Ammon's horn (tissue), 1 donor: ENCODE measurements at places on chromosomes 5 and 9.

DNA sequence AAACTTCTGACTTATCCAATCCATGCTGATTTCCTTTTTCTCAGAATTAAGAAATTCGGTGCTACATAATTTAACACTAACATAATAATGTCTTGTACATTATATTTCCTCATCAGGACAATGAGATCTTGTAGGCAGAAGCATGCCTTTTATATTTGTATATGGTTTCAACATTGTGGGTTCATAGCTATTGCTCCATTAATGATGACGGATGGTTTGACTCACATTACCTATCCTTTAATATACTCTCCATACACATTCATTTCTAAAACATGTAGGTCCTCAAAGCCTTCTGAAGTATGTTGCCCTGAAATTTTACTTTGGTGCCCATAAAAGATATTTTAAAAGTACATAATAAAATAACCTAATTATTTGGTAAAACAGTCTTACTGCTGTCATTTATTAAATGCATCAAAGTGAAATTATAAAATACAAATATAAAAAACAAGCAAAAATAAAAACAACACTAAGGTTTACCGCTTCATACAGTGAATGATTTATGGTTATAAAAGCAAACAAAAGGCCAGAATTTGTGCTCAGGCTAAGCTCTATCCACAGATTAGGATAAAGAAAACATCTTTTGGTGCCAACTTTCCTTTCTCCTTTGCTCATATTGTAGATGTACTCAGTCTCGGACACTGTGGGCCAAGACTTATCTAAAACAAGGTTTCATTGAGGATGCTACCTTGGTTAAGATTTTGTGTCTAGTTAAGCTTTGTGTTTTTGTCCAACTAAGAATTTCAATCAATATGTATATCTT lies 61.2 kb upstream of the GCNT4 start:
- no peak for DNase-seq

GRCh38 chr9:251398-251797 lies 36.7 kb downstream of the DOCK8 start:
- DNase-seq = no peak

GRCh38 chr5:21826884-21827283 lies 1026.3 kb downstream of the CDH12 start:
- no peak for DNase-seq

DNA sequence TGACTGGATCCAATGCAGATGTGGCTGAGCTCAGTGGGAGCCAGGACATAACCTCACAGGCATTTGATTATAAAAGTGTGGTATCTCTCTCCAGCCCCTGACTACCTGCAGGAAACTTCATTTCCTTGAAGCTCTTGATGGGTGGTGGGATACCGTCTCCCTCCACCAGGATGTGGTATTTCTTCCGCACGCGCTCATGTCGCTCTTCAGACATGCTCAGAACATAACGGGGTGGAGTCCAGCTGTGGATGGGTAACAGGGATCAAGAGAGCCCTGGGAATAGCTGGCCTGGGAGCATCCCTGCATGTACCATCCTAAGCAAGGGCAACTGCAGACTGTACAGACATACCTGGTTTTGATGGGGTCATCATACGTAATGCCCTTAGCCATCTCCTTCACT lies 1.2 kb downstream of the DDX41 start:
- DNase-seq = no peak

- peak; percentile 42 for DNase-seq
Measured at GRCh38 chr5:55427157-55427556, 107.6 kb downstream of the PLPP1 start.

- no peak for DNase-seq
Measured at GRCh38 chr9:112180387-112180881, 5.3 kb upstream of the SUSD1 start.

GRCh38 chr9:92754091-92754745 lies 10.4 kb downstream of the BICD2 start:
- DNase-seq = no peak

GRCh38 chr9:9170439-9171134 lies 1371.0 kb upstream of the DMAC1 start:
- peak; percentile 31 for DNase-seq

- DNase-seq = no peak
Measured at GRCh38 chr5:109484597-109484996, 74.8 kb upstream of the PJA2 start.

- no peak for DNase-seq
Measured at GRCh38 chr5:76542887-76543690, 80.1 kb downstream of the F2RL2 start.

GRCh38 chr9:24479361-24480059 lies 66.2 kb downstream of the IZUMO3 start:
- DNase-seq = no peak

DNA sequence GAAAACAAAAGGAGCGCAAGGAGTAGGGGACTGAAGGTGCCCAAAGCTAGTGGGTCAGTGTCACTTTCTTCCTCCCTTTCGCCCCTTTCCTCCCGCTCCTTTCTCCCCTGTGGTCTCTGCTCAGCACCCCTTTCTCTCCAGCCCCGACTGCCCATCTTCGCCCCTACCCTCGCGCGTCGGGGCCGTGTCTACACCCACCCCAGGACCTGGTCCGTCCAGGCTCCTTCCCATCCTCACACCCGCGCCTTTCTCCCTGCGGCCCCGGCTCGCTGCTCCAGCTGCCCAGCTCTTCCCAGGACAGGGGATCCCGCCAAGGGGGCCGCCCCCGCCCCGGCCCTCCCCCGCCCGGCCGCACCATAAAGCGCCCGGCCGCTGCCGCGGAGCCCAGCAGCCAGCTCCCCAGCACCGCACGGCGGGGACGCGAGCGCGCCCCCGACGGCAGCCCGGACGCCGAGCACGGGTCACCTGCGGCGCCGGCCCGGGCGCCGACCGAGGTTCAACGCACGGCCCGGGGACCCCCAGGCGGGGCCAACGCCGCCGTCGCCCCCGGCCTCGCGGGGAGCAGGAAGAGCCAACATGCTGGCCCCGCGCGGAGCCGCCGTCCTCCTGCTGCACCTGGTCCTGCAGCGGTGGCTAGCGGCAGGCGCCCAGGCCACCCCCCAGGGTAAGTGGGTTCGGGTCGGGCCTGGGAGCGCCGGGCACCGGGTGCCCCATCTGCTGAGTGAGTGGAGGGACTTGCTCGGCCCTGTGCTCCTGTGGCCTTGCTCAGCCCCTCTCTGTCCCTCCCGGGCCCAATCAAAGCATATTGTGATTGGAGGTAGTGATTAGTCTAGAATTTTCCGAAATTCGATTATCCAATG lies at the start of gene THBS4:
THBS4 (plus strand) TSS at position 387 of the 860 bp plus-strand sequence; CDS start at position 577, 190 bp downstream.
- DNase-seq = no peak

- DNase-seq = peak; percentile 64
Measured at GRCh38 chr5:59380350-59380951, 513.1 kb downstream of the PDE4D start.

DNA sequence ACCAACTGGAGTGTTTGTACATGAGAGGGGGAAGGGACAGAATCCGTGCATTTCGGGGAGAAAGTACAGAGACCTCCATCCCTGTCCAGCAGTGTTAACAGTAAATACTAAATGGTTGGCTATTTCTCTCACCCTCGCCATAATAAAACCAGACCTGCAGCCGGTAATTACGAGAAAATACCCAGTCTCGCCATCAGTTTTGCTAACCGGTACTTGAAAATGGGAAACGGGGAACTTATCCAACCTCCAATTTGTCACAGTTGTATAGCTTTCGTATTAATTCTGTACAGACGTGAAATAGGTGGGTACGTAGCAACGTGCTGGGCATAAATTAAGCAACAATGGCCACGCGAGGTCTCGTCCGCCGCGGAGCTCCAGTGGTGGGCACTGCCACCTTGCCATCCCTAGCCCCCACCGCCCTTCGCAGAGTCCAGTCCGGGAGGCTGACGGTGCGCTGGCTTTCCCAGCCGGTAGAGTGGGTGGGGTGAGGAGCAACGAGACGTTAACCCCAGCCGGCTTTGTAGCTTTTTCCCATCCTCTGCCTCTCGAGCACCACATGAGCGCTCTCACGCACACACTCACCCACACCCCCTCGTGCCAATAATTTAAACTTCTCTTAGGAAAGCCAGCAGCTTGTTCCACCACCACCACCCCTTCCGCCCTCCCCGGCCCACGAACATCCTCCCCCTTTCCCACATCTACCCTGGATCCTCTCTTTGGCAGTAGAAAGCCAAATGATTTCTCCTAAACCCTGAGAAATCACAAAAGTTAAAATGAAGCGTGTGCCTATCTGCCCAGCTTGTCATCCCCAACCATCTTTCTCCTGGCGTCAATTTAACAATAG lies 1.8 kb downstream of the ELAVL2 start:
- no peak for DNase-seq

DNA sequence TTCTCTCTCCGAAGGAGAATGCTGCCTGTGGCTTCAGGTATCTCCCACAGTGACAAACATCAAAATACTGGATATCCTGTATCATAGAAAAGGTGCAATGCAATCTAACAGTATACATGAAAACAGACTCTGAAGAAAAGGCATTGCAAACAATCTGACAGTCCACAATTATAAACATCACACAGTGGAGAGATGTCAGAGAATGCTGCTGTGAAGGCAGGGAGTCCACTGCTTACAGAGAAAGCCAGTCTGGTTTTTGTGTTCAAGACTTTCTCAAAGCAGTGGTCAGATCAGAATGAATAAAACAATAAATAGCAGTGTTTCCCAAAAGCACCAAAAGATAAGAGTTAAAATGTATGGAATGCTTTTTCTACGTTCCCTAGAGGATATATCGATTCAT lies 28.7 kb downstream of the TTC23L start:
- DNase-seq = no peak

- no peak for DNase-seq
Measured at GRCh38 chr9:35606138-35606504, 1.1 kb downstream of the TESK1 start.

DNA sequence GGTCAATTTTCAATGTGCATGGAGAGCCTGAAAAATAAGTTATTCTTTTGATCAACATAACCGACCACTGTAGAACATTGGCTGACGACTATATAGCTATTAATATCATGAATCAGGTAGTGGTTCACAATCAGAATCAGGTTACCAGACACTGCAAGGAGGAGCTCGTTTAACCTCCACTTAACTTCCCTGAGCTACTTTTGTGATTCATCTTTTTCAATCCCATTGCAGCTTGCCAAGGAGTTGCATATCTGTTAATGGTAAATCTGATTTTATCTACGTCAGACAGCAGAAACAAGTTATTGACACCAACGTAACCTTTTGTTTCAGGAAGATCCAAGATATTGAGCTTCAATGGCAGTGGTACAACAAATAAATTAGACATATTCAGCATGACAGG lies 2263.8 kb upstream of the ACO1 start:
- no peak for DNase-seq

- no peak for DNase-seq
Measured at GRCh38 chr9:30235564-30235963, 2148.9 kb upstream of the ACO1 start.

- DNase-seq = peak; percentile 57
Measured at GRCh38 chr9:97510797-97511654, 9.6 kb downstream of the TMOD1 start.

GRCh38 chr5:131042021-131042789 lies 122.9 kb downstream of the HINT1 start:
- no peak for DNase-seq

DNA sequence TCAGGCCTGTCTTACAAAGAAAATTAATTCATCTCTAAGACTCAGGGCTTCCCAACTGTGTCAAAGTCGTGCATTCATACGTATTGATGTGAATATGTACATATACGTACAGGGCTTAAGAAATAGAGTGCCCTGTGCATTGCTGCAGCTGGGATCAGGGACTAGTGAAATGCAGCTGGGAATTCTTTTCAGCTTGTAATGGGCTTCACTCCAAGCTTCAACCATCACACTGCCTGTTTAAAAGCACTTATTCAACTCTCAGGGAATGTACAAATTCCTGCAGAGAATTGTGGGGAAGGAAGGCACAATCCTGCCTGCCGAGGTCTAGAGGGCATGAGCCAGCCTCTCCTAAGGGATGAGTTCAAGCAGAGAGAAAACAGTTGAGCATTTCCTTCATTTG lies 59.6 kb upstream of the MAN2A1 start:
- DNase-seq = peak; percentile 27

GRCh38 chr5:60243713-60244112 lies 350.2 kb upstream of the PDE4D start:
- DNase-seq = no peak

GRCh38 chr5:160315968-160316367 lies 3.6 kb upstream of the CCNJL start:
- no peak for DNase-seq

DNA sequence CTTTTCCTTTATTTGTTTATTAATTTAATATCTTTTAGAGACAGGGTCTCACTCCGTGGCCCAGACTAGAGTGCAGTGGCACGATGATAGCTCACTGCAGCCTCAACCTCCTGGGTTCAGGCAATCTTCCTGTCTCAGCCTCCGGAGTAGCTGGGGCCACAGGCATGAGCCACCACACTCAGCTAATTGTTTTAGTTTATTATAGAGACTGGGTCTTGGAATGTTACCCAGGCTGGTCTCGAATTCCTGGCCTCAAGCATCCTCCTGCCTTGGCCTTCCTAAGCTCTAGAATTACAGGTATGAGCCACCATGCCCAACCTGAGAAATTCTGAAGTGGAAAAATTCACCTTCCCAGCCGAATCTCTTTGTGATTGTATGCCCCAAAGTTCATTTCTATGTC lies 139.4 kb upstream of the SLC12A2 start:
- no peak for DNase-seq

DNA sequence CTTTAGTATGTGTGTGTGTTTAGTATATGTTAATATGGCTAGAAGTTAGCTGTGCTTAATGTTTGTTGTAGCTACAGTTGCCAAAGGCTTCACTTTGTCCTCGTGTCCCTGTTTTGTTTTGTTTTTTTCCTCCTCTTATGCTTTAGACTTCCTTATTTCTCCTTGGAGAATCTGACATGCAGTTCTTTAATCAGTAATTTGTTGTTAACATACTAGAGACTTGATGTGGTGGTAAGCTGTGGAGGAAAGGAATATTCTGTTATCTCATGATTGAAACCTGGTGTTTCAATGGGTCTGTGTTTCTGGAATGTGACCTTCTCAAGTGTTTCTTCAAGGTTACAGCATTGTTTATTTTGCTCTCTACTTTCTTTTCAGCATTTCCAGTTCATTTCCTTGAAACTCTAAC lies 515.6 kb upstream of the ST8SIA4 start:
- DNase-seq = no peak

- DNase-seq = no peak
Measured at GRCh38 chr5:150352244-150353031, 5.1 kb upstream of the TCOF1 start.

- no peak for DNase-seq
Measured at GRCh38 chr5:44539602-44539919, 150.3 kb upstream of the FGF10 start.

- DNase-seq = peak; percentile 41
Measured at GRCh38 chr5:124289641-124290311, 456.7 kb downstream of the ZNF608 start.

GRCh38 chr9:11992866-11993265 lies 700.3 kb upstream of the TYRP1 start:
- DNase-seq = no peak

DNA sequence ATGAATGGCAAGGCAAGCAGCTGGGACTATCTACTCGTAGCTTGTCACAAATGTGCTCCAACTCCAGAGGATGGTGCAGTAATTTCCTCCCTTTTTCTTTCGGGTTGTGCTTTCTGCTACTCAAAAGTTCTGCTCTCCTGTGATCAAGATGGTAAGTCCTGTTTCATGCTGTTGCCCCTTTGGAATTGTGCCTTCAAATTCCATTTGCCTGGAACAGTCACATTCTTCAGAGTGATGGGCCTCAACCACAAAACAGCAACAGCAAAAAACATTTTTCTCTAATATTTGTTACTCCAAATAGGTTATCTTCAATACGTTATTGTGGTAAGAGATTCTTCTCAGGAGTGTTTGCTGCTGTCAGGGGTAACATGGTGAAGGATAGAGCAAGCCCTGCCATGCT lies 209.3 kb downstream of the PALM2AKAP2 start:
- DNase-seq = no peak
